ENCODE measurements at places on chromosomes 13 and 19.

GRCh38 chr19:35908973-35909683 is 1.0 kb upstream of the TYROBP start:
- DNase-seq = no peak

- no peak for DNase-seq
These were observed 142.3 kb upstream of the ARGLU1 start for GRCh38 chr13:106710266-106710665.

DNA sequence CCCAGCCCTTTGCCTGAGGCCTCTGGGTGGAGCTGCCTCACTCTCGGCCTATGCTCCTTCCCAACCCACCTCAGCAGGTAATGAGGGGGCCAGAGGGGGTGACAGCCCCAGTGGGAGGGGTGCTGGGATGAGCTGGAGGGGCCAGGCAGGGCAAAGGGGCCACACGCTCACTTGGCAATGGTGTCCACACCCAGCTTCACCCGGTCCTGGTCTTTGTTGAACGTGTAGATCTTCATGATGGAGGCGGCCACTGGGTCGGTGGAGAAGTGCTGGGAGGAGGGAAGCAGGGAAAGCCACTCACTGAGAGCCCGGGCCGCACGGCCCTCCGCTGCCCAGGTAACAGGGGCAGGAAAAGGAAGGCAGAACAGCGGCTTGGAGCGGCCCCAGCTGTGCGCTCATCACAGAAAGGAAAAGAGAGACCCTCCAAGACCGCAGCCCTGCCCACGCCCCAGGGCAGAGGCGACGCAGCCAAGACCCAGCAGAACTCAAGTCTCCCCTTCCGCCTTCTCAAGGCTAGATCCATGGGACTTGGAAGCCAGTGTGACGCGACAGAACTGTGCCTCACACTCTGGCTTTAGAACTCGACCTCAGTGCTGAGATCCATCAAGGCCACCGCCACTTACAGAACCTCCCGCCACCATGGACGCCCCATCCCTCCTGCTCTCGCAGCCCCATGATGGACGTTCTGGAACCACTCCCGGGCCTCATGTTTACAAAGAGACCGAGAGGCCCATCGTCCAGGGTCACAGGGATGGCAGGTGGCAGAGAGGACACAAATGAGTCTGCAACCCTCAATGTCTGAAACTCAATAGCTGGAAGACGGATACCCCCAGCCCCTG is 9.2 kb downstream of the UBXN6 start:
- DNase-seq = no peak

DNA sequence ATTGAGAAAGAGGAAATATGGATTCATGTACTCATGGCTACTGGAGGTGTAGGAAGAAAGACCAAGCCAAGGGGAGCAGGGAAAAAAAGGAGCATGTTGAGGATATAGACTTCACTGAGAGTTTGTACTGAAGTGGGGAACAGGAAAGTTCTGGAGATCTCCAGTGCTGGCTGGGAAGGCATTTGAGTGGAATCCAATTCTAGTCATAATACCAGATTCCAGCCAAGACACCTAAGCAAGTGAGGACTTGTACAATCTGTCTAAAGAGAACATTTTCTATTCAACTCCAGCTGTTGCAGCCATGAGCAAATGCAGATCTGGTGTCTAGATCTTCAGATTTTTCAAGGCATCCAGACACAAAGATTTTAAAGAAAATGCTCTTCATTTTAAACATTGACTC is 412.5 kb downstream of the OXGR1 start:
- DNase-seq = no peak

DNA sequence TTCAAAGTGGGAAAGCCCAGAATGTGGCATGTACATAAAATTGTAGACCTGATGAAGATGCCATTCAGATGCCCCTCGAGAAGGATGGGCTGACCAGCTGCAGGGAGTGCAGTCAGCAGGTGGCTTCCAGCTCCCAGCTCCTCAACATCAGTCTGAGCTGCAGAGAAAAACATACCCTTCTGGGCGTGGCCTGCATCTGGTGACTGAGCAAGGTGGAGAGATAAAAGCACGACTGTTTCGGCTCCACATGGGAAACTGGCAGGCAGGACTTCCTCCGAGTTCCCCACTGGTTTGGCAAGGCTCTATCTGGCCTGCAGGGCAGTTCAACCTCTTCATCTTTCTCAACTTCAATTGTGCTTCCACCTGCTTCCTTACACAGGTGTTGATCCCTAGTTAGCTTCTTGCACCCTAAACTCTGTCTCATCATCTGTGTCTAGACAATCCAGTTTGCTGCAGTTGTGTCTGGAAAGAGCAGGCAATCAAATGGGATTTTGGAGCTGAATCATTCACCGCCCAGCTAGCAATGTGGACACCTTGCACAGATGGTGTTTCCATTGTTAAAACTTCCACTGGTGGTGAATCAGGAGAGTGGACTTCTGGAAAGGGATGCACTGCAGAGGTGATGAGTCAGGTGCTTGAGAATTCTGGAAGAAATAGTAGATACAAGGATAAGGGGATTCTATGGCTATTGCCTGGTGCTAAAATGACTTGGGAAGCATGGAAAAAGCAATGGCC is 56.8 kb downstream of the POLR1D start:
- DNase-seq = no peak

DNA sequence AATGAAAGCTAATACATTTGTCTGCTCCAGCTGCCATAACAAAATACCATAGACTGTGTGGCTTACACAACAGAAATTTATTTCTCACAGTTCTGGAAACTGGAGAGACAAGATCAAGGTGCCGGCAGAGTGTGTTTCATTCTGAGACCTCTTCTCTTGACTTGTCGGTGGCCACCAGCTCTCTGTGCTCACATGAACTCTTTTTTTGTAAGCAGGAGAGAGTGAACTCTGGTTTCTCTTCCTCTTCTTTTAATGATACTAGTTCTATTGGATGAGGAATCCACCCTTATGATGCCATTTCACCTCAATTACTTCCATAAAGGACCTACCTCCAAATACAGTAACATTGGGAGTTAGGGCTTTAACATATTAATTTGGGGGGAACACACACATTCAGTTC is 11.7 kb downstream of the KCTD12 start:
- no peak for DNase-seq

- DNase-seq = no peak
These were observed 31.1 kb downstream of the RDH8 start for GRCh38 chr19:10044390-10044789.
